Head of caudate nucleus (tissue), 42 donors: ENCODE measurements at places on chromosomes 11 and 22.

GRCh38 chr11:83671289-83671688 lies 385.1 kb upstream of the CCDC90B start:
- DNase-seq, result no peak

DNA sequence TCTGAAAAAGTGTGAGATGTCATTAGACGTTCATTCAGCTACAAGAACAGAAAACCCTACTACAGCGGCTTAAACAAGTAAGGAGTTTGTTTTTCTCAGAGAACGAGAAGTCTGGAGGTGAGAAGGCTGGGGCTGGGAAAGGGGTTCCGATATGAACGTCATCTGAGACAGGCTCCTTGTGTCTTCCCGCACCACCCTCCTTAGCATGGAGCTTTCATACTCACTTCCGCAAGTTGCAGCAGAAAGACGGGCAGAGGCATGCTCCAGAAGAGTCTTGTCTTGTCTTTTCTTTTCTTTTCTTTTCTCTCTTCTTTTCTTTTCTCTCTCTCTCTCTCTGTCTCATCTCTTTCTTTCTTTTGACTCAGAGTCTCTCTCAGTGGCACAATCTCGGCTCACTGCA lies 3.6 kb downstream of the TMEM45B start:
- DNase-seq, result no peak

- no peak for DNase-seq
Measured at GRCh38 chr11:82995754-82996398, 75.8 kb downstream of the RAB30 start.

DNA sequence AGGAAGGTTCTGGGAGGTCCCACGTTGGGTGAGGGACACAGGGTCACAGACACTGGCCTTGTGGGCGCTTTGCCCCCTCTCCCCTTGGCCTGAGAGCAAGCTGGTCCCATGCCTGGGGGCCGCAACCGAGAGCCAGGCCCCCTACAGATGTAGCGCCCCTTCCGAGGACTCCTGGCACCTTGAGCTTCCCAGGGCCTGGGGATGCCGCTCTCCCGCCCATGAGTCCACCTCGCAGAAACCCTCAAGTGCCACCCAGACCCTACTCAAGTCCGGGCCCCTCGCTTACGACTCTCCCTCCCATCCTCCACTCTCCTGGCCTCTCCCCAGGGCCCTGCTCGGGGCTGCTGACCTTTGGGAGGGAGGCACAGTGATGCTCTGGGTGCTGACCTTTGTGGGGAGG lies 204.0 kb downstream of the BRD1 start:
- no peak for DNase-seq
